ENCODE measurements at places on chromosomes 3 and 15.
A peak's percentile ranks its signal among the peaks of the same experiment; 100 is the strongest.

DNA sequence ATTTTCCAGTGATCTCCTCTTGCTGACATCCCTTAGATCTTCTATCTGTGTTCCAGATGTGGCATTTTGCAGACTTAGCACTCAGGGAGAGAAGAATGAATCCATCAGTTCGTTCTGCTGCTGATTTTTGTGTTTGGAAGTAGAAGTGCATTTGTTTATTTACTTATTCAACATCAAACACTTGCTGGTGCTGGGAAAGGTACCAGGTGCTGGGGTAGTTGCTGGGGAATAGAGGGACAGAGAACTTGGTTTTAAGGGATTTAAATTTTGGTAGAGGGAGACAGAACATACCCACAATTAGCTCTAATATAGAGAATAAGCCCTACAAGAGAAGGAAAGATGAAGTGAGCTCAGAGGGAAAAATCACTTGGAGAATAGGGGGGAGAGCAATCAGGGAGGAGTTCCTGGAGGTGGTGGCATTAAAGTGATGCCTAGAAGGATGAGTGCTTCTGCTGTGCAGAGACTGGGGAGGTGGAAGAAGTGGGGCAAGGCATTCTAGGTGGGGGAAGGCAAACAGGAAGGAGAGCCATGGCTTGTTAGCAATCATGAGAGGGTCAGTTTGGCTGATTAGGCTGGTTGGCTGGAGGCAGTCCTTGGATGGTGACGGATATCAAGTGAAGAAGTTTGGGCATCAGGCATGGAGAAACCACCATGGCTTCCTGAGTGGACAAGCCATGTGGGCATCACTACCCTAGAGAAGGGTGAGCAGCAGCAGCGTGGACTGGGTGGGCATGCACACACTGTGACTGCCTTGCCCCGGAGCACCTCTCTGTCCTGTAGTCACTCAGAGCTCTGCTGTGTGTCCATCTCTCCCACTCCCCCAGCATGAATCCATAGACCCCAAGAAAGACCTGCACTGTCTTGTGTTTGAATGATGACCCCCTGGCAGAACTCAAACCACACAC lies 197.3 kb downstream of the OPA1 start:
- no peak for DNase-seq

DNA sequence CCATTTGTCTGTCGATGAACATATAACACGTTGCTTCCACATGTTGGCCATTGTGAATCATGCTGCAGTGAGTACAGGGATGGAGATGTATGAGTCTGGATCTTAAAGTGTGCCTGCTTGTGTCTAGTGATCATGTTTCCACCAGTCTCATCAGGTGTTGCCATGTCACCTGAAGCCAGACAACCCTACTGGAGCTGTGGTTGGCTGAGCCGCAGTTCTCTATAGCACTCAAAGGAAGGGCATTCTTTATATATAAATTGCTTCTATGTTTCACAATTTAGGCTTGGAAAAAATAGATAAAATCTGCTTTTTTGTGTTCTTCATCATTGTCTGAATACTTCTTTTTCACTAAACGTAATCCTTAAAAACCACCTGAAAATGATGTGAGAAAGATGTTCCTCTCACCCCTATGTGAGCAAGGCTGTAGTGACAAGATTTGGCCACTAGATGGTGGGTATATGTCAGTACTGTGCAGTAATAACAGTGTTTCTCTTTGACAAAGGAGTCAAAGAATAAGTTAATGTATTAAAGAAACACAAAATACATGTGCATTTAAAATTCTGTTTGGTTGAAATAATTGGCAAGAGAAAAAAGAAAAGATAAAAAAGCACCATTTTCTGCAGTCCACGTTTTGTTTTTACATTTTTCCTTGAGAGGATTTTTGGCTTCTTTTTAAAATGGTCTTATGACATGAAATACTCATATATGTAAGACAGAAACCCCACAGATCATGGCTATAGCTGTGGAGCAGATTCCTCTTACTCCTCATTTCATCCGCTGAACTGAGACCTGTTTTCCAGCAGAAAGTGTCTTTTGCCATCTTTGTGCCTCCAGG lies 394.5 kb upstream of the DPPA4 start:
- DNase-seq: no peak

- no peak for DNase-seq
These were observed 23.8 kb downstream of the MEIS2 start for GRCh38 chr15:37076543-37076942.

DNA sequence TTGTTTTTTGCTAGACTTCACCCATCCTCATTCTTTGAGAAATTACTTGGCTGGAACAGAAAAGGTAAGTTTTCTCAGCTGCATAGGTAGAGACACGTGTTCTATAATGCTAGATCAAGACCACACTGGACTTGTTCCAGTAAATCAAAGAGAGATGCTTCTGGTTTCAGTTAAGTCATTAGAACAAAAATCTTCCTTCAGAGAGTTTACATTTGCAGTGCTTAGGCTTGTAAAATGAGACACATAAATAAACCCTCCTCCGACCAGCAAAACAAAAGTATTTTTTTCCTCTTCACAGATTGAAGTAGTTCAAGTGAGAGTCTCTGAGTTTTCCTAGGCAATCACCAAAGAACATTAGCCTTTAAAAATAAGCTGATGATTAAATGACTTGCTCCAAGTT lies 87.3 kb upstream of the PROK2 start:
- DNase-seq: no peak

GRCh38 chr3:41190509-41191284 lies 8.6 kb upstream of the CTNNB1 start:
- no peak for DNase-seq

- no peak for DNase-seq
These were observed 54.6 kb upstream of the EIF1B start for GRCh38 chr3:40254891-40255290.

DNA sequence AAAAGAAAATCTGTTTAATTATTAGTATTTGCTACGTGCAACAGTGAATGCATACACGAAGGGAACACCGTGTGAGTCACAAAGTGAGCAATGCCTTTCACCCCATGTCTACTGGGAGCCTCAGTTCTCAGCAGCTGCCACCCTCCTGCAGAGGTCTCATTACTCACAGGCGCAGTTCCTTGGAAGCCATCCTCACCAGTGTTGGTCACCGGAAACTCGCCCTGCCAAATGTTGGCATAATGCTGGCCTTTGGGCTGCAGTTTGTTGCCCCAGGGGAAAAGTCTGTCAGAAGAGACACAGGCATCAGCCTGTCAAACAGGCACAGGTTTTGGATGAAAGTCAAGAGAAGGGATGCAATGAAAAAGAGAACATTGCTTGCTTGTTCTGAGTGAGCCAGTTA lies 50.1 kb downstream of the SUMF1 start:
- peak; percentile 94 for DNase-seq

DNA sequence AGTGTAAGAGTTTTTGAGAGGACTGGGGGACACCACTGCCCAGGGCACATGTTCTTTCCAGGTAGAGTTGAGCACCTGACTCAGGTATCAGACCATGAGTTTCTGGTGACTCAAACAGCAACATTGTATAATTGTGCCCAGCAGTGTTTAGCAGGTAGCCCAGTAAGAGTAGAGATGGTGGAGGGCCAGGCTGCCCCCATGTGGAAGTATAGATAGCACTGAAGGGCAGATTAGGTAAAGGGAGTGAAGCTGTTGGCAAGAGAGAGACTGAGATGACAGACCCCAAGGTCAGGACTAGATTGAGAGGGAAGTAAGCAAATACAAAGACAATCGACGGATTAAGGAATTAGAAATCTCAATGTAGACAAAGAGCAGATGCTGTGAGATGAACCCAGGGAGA lies 74.6 kb downstream of the TRIM42 start:
- DNase-seq: no peak

DNA sequence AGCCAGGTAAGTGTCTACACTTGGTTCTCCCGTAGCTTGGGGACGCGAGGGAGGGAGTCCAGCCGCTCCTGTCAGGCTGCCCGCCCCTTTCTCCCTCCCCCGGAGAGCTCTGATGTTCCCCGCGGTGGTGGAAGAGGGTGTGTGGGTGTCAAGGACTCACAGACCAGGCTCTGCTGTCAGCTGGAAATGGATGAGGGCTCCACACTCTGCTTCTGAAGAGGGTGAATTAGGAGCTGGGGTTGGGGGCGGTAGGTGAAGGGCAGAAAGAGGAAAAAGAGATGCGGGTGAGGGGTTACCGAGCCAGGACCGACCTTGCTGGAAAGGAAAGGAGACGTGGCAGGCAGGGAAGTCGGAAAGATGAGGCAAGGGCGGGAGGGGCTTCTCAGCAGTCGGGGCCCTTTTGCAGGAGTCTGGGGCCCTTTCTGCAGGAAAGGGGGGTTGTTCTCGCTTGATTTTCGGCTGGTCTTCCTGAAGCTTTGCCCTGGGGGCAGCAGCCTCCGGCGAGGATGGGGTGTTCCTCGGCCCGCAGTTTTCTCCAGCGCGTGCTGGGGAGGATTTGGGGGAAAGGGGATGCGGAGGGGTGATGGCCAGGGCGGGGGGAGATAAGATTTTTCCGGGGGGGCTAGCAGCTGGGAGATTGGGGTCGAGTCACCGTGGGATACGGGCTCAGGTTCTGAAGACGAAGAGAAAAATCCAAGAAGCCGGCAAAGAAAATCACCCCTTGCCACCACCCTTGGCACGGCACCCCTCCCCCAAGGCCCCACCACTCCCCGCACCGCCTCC lies 602 bp upstream of the BAHD1 start:
- DNase-seq: no peak

GRCh38 chr3:46214751-46215352 lies 6.7 kb upstream of the CCR1 start:
- no peak for DNase-seq

DNA sequence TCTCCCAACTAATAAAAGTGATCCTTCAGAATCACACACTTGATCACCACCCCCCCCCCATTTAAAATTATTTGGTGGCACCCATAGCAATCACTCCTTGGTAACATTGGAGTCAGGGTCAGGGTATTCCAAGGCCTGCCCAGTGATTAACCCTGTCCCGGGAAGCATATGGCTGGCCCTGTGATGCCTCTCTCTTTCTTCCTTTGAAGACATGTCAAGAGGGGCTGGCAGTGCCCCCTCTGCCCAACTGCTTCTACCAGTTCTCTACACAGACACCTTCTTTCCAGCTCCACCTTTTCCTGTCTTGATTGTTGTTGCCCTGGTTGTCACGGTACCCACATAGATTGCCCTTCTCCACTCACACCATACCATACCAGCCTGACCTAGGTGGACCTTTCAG lies 30.9 kb upstream of the MANF start:
- DNase-seq: no peak

DNA sequence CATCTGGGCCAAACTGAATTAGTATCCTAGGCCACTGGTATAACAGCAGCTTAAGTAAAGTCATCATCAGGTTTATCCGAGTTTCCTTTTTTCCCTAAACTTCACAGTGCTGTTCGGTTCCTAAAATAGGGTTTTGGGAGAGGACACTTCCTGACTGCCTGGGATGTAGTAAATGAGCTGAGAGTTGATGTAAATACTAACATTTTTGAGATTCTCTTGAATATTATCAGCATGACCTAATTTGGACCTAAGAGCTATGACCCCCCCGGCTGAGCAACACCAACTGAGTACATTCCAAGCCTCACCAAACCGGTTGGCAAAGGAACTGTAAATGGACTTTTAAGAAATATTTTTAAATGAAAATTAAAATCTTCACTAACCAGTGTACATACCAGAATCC lies 78.8 kb downstream of the IL5RA start:
- no peak for DNase-seq

DNA sequence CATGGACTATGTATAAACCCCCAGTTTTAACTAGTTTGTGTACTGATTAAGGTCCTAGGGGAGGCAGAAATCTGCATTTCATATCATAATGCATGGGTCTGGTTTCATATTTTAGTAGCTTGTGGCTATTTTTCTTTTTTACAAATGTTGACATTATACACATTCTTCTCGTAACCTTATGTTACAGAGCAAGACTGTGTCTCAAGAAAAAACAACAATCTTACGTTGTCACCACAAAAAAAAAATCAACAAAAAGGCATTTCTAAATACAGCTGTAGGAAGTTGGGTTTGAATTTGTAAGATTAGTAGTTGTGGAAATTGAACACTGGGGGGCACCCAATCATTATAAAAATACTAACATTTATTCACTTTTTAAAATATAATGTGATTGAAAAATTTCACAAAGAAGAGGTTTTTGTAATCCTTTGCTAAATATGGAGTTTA lies 17.9 kb downstream of the SERP1 start:
- DNase-seq: no peak

GRCh38 chr3:48299746-48300712 lies 33.4 kb downstream of the SPINK8 start:
- DNase-seq: no peak

GRCh38 chr3:126008219-126008618 lies 39.2 kb downstream of the ROPN1B start:
- DNase-seq: no peak

GRCh38 chr3:128597900-128598299 lies 52.7 kb downstream of the RPN1 start:
- DNase-seq: no peak

DNA sequence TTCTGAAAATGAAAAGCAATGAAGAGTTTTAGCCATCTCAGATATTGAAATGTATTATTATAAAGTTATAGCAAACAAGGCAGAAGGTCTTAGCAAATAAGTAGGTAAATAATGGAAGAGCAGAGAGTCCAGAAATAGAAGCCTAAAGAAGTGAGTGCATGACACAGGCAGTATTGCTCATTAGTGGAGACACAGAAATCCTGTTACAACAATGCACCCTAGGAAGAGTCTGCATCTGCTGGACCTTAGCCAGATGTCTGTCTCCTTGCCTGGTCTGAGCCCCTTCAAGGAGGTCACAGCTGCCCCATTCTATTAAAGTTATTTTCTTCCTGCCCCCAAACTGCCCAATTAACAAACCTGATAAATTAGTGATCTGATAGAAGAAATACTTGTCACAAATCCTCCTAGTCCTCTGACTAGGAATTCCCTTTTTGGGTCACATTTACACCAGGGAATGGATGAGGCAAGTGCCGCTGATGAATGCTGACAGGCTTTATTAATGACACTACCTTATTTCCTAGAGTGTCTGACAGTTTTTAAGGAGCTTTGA lies 51.9 kb downstream of the HOMER2 start:
- DNase-seq: no peak

GRCh38 chr3:11932636-11933035 lies 71.6 kb upstream of the SYN2 start:
- DNase-seq: no peak

GRCh38 chr3:38003371-38003816 lies 12.8 kb downstream of the VILL start:
- DNase-seq: no peak

DNA sequence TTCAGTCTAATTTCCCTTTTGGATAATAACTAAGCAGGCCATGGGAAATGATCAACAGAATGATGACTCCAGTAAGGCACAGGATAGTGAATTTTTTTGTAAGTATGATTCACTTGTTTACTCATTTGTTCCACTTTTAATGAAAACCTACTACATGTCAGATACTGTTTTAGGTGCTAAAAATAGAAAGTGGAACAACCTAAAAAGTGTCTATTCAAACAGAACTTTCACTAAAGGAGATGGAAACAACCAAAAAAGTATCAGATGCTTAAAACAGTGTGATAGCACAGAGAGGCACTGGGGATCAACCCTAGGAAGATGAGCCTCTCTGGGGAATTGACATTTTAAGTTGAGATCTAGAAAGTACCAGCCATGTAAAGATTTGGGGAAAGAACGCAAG lies 11.1 kb downstream of the RYK start:
- no peak for DNase-seq

GRCh38 chr3:129051871-129052340 lies 8.7 kb upstream of the GP9 start:
- no peak for DNase-seq

GRCh38 chr3:100775226-100775625 lies 65.9 kb downstream of the TFG start:
- no peak for DNase-seq
